ENCODE measurements at places on chromosomes 3 and 15.

GRCh38 chr3:81472600-81473362 lies 288.7 kb downstream of the GBE1 start:
- DNase-seq: no peak

- no peak for DNase-seq
These were observed 22.9 kb downstream of the IL5RA start for GRCh38 chr3:3087279-3087678.

DNA sequence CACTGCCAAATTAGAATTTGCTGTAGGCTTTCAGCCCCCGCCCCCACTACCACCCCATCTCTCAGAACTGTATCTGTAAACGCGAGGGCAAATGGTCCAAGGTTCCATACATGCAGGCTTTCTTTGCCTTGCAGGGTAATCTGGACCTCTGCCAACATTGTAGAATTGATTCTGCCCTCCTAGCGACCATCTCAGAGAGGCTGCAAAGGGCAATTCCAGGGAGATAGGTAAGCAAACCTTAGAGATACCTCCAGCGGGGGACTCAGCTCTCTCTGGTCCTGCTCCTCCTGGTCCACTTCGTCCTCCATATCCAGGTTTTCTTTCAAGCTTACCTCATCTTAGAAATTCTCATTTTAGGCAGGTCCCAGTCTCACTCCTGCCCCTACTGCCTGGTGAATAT lies 64.4 kb downstream of the SLMAP start:
- no peak for DNase-seq

DNA sequence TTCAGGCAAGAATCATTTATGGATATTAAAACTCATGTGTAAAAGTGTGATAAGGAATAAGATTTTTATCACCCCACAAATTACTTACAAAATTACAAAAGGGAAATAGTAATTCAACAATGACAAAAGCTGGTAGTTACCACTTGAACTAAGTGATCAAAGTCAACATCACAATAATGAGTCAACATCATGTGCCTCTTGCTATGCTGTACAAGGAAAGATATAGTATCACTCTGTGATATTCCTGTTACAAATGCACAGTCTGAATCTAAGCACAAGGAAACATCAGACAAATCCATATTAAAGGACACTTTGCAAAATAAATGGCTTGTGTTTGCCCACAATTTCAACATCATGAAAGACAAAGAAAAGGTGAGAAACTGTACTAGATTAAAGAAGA lies 90.5 kb upstream of the PLCL2 start:
- no peak for DNase-seq

GRCh38 chr15:97600190-97600589 lies 360.3 kb upstream of the ARRDC4 start:
- no peak for DNase-seq

All from NCI-H2081 treated with DMSO at 0.1 percent for 48 hours (cell line).